SK-N-DZ (cell line): ENCODE measurements at places on chromosomes 12 and 14.

DNA sequence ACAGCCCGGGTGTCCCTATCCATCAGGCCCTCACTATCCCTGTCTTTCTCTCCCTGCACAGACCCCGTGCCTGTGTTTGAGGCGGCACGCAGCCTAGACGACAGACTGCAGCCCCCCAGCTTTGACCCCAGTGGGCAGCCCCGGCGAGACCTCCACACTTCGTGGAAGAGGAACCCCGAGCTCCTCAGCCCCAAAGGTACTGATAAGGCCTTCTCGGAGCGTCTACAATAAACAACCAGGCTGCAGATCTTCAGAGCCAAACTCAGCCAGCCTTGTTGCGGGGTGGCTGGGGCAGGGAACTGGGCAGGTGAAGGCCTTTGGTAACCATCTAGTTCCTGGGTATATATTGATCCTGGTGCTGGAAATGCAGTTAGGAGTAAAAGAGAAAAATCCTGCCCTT lies 77.5 kb downstream of the PHETA1 start:
- no peak for DNase-seq

- no peak for DNase-seq
These were observed 21.9 kb upstream of the PTGR2 start for GRCh38 chr14:73829526-73830431.

- peak; percentile 98 for DNase-seq
These were observed 96.1 kb downstream of the ANO6 start for GRCh38 chr12:45312012-45312411.

DNA sequence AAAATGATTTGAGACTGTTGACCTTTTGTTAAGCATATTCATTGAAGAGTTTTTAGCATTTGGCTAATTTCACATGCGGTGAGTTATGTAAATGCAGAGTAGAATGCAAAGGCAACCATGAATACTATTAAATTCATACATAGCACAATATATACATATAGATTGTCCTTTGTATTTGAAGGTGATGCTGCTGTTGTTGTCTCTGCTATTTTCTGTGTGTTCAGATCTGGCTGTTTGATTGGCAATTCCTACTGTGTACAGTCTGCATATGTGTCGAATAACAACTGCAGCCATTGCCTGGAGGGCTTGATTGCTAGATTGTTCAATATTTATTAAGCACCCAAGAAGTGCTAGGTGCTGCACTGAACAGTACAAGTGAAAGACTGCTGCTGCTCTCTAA lies 187.4 kb downstream of the FOXG1 start:
- DNase-seq, result no peak

DNA sequence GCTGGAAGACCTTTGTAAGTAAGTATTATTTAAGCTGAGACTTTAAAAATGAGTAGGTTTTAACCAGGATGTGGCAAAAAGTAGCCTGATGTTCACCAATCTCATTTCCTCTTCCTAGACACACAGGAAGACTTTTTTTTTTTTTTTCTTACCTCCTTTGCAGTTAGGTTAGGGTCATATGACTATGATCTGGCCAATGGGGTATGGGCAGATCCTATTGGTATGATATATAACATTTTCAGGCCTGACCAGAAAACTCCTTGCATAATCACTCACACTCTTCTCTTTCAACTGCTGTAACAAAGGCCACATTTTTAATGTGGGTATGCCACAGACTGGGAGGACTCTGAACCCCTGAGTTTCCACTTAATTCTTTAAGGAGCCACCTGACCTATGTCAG lies 2.7 kb upstream of the RPS6KA5 start:
- DNase-seq, result no peak

DNA sequence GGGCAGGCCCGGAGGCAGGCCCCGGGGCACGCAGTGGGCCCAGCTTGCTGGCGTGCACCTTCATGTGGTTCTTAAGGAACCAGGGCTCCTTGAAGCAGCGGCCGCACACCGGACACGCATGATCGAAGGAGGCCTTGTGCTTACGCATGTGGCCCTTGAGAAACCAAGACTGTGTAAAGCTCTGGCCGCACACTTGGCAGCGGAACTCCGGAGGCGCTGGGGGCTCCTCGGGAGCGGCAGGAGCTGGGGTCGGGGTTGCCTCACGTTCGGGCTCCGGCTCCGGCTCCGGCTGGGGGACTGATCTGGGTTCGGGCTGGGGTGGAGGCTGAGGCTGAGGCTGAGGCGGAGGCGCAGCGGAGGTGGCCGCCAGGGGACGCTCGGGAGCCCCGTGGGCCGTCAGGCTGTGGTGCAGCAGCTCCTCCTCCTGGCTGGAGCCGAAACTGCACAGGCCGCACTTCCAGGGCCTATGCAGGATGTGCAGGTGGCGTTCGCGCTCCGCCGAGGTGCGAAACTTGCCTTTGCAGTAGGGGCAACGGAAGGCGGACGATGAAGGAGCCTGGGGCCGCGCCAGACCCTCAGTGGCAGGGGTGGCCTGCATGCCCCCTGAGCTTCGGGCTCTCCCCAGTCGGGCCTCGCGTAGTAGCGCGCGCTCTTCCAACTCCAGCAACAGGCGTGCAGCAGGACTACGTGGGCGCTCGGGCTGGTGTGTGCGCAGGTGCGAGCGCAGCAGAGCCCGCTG lies 6.0 kb downstream of the ZNF219 start:
- DNase-seq, result peak; percentile 69

DNA sequence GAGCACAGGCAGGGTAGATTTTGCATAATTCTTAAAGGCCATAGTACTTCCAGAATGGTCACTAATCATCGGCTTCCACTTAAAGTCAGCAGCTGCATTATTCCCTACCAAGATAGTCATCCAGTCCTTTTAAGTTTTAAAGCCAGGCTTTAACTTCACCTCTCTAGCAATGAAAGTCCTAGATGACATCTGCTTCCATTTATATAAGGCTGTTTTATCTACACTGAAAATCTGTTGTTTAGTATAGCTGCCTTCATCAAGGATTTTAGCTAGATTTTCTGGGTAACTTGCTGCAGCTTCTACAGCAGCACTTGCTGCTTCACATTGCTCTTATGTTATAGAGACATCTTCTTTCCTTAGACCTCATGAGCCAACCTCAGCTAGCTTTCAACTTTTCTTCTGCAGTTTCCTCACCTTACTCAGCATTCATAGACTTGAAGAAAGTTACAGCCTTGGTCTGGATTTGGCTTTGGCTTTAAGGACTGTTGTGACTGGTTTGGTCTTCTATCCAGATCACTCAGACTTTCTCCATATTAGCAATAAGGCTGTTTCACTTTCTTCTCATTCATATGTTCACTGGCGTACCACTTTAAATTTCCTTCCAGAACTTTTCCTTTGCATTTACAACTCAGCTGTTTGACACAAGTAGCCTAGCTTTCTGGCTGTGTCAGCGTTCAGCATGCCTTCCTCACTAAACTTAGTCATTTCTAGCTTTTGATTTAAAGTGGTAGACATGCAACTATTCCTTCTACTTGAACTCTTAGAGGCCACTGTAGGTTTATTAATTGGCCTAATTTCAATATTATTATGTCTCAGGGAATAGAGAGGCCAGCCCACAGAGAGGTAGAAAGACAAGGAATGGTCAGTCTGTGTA lies 209.9 kb upstream of the GARIN2 start:
- DNase-seq, result no peak

DNA sequence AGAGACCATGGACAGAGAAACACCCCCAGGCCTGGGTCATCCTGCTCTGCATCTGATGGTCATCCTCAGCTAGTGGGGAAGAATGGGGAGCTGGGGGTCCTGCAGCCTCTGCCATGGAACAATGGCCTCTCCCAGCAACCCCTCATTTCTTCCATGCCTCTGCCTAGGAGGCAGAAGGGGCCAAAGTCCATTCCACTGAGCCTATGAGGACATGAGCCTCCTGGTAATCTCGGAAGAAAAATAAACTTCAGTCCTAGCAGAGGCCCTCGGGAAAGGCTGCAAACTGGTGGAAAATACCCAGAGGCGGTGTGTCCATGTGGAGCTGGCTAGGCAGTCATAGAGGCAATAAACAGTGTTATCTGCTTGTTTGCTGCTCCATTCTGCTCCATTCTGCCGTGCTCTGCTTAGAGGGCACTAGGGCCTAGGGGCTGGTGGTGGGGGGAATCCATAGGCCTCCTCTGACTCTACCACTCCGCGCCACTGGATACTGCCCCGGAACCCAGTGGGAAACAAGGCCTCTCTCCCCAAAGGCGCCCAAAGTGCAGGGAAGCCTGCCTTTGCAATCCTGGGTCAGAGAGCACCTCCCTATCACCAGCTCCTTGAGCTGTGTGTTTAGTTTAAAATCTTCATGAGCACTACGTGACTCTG lies 4.5 kb downstream of the PGF start:
- DNase-seq, result no peak

DNA sequence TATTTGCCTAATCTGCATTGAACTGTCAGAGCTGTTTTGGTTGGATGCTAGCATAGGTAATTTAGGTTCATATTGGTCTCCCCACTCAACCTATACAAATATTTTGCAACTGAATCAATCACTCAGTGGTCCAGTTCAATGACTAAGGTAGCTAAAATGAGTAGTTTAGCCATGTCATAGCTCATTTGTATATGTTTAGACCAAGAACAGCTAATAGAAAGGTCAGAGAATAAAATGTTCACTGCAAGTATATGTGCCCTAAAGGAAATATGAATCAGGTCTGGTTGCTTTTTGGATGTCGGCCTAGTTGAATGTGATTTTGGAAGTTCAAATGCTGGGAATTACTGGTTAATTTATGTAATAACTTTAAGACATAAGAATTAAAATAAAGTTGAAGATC lies 883.9 kb downstream of the LRFN5 start:
- no peak for DNase-seq

DNA sequence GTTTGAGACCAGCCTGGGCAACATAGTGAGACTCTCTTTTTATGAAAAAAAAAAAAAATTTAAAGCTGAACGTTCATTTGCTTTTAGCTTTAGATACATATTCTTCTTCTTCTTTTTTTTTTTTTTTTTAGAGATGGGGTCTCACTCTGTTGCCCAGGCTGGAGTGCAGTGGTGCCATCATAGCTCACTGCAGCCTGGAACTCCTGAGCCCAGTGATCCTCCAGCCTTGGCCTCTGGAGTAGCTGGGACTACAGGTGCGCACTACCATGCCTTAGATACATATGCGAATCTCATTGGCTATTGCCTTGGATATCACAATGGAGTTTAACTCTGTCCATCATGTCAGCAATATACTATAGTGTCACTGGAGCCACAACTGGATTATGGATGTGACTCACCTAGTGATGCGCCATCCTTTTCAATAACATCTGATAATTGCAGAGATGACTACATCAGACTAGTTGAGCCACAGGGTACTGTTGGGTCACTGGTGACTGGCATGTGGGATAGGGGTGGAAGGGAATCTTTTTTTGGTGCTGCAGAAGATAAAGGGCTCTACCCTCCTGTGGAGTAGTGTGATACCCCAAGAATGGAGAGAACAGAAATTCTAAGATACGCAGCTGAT lies 2.7 kb upstream of the ADIPOR2 start:
- DNase-seq, result no peak

GRCh38 chr12:69514111-69514510 lies 43.9 kb downstream of the FRS2 start:
- peak; percentile 26 for DNase-seq

DNA sequence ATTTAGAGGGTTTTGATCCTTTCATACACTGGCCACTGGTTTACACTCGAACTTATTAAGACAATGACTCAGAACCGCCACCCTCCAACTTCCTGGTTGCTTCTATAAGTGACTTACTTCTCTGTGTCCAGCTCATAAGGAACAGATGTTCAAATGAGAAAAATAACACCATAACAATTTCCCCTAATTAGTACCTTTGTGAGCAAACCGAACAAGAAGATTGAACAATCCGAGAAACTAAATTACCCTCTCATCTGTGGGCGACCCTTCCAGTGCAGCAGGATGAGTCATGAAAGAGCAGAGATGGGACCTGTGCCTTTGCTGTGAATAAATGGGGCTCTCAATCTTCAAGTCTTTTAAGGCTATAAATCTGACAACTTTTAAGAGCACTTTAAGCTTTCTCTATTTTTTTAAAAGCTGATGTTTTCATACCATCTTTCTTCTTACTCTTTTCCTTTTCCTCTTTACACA lies 146.8 kb upstream of the RASSF8 start:
- DNase-seq, result no peak

- peak; percentile 10 for DNase-seq
These were observed 99.0 kb downstream of the RTN1 start for GRCh38 chr14:59771577-59771976.

DNA sequence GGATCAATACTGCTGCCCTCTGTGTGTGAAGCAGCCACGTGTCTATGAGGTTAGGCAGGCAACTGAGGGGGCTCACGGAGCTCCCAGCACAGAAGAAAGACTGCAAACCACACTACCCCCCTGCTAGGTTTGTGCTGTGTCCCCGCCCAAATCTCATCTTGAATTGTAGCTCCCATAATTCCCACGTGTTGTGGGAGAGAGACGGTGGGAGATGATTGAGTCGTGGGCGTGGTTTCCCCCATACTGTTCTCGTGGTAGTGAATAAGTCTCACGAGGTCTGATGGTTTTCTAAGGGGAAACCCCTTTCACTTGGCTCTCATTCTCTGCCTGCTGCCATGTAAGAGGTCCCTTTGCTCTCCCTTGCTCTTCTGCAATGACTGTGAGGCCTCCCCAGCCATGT lies 68.6 kb downstream of the ACTN1 start:
- no peak for DNase-seq

GRCh38 chr12:28223858-28224257 lies 33.6 kb downstream of the CCDC91 start:
- no peak for DNase-seq

DNA sequence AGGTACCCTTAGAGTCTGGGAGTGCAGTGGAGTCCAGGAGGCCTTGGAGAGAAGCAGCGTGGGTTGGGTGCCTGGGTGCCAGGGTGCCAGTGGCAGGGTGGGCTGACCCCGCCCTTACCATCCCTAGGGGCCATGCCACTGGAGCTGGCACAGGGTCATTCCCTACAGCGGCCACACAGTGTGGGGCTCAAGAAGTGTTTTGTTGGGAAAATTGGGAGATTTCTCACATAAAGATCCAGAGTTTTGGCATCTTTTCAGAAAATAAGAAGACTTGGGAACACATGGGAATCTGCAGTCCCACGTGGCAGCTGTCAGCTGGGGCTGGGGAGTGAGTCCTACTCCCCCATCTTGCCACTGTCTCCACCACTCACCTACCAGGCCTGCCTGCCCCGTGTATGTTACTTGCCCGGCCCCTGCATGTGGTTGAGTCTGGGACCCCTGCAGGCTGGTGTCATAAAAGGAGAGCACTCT lies 4.2 kb downstream of the VASH1 start:
- DNase-seq, result no peak

- no peak for DNase-seq
These were observed 90.1 kb downstream of the NCOR2 start for GRCh38 chr12:124477107-124477915.

- no peak for DNase-seq
These were observed 4.9 kb upstream of the KRT5 start for GRCh38 chr12:52524898-52525591.
